CD4-positive, alpha-beta memory T cell (primary cell): ENCODE measurements at places on chromosomes 11 and 22.

DNA sequence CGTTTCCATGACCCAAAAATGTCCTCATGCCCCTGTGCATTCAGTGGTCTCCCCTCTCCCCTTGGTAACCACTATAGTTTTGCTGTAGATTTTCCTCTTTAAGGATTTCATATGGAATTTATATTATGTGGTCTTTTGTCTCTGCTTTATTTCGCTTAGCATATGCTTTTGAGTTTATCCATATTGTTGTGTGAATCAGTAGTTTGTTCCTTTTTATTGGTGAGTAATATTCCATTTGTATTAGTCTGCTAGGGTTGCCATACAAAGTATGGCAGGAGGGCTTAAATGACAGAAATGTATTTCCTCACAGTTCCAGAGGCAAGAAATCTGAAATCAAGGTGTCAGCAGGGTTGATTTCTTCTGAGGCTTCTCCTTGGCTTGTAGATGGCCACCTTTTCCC is 3.5 kb downstream of the ZNF74 start:
- no peak for DNase-seq

DNA sequence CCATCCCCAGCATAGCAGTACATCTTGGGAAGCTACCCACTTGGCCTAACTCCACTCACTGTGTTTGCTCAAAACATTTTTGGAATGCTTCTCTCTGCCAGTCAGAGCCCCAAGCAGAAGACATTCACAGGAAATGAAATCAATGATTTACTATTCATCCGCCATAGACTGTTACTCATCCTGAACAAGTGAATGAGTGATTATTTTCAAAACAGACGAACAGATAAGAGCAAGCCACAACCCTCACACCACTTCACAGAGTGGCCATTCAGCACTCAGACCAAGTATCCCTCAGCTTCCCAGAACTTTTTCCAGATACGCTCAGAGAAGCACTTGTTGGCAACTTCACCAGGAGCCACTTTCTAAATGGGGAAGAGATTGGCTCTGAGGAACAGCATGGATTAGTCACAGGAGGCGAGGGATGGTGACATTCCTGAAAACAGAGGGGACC is 13.0 kb upstream of the UBASH3B start:
- DNase-seq: no peak

DNA sequence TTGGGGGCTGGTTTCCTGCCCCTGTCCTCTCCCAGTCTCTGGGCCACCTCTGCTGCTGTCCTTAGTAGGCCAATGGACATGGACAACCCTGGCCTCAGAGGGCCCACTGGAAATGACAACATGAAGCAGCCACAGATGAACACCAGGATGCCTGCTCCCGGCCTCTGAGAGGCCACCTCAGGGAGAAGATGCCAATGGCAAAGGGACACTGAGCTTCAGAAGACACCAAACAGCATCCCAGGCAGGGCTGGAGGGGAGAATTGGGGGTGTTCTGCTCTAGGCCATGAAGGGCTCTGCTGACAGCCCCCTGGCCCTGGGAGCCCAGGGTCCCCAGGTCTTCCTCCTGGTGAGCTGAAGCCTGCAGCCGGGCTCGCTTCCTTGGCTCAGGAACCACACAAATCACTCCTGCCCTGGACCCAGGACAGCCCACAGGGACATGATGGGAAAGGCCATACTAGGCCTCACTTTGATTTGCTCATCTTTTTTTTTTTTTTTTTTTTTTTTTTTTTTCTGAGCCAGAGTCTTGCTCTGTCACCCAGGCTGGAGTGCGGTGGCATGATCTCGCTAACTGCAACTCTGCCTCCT is 45.3 kb downstream of the TPBGL start:
- no peak for DNase-seq

- DNase-seq: no peak
Observed at GRCh38 chr11:107276077-107276476, 181.5 kb downstream of the CWF19L2 start.

DNA sequence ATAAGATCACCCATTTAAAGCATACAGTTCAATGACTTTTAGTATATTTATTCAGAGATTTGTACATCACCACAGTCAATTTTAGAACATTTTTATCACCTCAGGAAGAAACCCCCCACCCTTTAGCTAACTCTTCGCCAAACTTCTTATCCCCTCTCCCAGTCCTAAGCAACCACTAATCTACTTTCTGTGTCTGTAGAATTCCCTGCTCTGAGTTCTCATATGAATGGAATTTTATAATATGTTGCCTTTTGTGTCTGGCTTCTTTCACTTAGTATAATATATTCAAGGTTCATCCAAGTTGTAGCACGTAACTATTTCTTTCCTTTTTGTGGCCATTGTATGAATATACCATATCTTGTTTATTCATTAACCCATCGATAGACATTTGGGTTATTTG is 3.6 kb downstream of the ANKRD13D start:
- DNase-seq: no peak

- no peak for DNase-seq
Observed at GRCh38 chr22:32206774-32207758, 2.2 kb upstream of the RFPL2 start.
